Stimulated activated CD4-positive, alpha-beta T cell treated with anti-CD3 and anti-CD28 coated beads, Interleukin-1b, Interleukin-23, amount 100 ng/mL, for 4 hours (primary cell): ENCODE measurements at places on chromosomes 2 and 18.

- DNase-seq = no peak
Observed at GRCh38 chr2:27263287-27264252, 723 bp upstream of the SLC30A3 start.

GRCh38 chr2:7931808-7932207 is 750.0 kb upstream of the ID2 start:
- no peak for DNase-seq

DNA sequence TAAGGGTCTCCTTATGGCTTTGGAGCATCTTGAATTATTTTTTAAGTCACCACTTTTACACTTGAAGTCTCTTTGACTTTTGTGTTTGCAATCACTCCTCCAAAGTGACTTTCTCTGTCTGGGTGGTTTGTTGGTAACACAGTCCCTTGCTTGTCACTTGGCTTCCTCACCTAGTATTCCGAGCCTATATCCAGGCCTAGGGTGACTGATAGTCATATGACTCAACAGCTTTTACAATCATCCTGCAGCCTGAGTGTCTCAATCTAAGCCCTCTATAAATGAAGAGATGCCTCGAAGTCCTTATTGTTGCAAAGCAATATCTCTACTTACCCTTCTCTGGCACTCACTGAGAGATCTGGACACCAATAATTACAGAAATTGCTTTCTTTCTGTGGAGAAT is 53.9 kb upstream of the SETBP1 start:
- no peak for DNase-seq

- DNase-seq = no peak
Observed at GRCh38 chr2:12261986-12262680, 454.6 kb upstream of the TRIB2 start.

DNA sequence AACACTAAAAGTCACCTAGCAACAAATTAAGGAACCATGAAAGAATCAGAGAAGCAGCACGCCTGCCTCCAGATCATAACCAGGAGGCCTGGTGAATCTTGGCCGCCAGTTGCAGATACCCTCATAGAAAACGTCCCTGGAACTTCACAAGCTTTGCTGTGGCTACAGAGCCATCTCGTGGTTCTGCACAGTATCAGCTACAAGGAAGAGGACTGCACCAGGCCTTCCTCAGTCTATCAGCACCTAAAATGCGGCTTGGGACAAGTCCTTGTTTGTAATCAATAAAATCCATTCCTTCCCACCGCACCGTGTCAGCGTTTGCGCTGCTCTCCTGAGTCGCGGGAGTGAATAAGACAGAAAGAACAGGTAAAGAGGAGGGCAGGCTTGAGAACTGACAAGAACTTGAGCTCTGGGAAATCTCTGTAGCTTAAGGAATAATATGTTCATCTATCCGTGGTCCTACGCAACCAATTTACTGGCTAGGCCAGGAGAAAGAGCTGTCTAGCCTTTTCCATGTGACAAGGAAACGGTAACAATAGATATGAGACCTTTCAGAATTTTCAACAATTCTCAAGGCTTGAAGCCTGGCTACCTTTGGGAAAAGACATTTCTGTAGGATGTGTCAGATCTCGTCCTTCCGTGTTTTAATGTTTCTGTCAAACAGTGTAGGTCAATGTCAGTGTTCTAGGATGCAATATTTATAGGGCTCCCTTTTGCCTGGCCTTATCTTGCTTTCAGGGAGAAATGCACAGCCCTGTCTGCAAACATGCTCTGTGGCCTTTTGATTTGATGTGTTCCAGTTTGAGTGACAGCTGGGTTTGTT is 128.5 kb upstream of the RAB12 start:
- DNase-seq = no peak

DNA sequence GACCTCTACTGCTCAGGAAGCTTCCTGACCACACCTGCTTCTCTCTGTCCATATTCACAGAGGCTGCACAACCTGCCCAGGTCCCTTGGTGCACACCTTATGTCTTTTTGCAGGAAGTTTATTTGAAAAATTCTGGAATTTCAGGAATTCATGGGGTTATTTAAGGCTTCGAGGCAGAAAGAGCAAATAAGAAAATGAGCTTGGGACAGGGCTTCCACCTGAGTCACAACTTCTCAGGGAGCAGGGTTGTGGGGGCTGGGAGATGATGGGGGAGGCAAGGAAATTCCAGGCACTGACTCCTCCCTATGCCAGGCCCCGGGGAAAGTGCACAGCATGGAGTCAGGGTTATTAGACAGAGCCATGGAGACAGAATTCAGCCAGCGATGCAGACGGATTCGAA is 57.7 kb downstream of the INHBB start:
- no peak for DNase-seq

- DNase-seq = no peak
Observed at GRCh38 chr18:51192696-51193095, 4.8 kb downstream of the MEX3C start.

GRCh38 chr2:134726645-134727044 is 7.8 kb upstream of the TMEM163 start:
- DNase-seq = no peak

GRCh38 chr2:12606472-12607000 is 110.2 kb upstream of the TRIB2 start:
- no peak for DNase-seq

GRCh38 chr2:164911832-164912231 is 43.5 kb downstream of the SLC38A11 start:
- DNase-seq = no peak

GRCh38 chr2:88698498-88699233 is 7.2 kb downstream of the RPIA start:
- DNase-seq = no peak

DNA sequence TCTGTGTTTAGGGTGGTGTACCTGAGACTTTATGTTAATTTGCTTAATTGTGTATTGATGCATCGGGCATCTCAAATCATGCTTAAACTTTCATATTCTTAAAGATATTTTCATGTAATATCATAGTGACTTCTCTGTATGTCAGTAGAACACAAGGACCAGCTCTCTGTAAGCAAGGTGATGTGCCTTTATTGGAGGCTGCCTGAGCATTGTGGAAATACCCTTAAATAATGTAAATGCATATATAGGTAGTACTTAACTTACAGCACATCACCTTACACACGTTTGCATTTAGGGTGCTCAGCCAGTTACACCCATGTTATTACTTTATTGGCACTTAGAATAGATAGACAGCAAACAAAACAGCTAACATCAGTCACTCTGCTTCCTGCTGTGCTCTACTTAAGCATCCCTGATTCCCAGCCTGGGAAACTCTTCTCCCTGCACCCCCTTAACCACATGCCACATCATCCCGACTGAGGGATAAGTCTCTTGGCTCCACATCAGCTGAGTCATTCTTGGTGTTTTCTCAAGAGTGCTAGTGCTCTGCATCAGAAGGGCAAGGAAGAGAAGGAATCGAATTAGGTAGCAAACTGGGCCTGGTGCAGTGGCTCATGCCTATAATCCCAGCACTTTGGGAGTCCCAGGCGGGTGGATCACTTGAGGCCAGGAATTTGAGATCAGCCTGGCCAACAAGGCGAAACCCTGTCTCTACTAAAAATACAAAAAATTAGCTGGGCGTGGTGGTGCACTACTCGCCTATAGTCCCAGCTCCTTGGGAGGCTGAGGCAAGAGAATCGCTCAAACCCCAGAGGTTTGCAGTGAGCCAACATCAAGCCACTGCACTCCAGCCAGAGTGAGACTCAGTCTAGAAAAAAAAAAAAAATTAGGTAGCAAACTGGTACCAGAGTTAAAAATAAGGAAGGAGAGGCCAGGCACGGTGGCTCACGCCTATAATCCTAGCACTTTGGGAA is 108.7 kb downstream of the MAP3K20 start:
- no peak for DNase-seq

GRCh38 chr2:234335661-234336228 is 161.1 kb downstream of the ARL4C start:
- DNase-seq = peak; percentile 5

DNA sequence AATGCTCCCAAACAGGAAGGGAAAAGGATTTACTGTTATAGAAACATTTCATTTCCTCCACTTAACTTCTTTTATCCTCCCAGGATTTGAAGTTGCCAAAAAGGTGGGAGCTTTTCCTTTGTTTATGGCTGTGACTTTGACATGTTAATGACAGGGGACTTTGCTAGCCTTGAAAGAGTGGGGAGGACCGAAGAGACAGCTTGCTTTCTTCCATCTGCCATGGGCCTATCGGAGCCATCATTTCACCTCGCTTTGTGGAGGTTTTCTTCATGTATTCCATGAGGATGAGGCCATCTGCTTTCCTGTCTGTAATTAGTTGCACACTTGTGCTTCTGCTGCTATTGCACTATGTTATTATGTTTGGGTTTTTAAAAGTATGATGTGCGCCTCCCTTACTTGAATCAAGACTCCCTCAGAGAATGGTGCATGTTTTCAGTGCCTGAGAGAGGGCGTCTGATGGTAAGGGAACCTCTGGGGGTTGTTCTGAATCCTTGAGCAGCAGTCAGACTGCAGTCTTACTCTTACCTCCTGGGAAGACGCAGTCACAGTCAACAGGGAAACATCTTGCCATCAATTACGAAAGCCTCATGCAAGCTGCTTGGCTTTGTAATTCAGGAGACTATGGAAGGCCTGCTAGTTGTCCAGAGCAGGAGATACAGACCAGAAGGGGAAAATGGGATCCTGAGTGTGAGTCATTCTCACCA is 173.3 kb upstream of the MGAT5 start:
- no peak for DNase-seq

DNA sequence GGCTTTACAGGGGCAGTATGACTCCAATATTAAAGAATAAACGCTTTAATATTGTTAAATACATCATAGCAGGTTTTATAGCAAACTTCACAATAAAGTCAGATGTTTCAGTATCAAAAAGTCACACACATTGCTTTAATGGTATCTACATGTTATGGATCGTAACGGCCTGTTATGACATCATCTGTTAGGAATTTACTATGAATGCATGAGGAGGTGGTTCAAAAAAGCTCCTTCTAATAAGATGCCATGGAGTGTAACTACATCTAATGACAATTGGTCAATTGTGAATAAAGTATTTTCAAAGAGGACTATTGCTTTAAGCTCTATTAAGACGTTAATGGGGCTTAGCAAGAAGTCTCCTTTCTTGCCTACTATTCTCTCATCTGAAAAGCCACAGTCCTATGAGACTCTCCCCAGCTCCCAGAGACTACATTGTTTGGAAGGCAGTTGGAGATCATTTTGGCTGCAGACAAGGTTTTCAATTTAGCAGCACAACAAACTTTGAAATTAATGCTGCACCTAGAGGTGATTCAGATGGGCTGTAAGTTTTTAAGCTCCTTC is 300.7 kb upstream of the MEIS1 start:
- DNase-seq = no peak
